ENCODE measurements at places on chromosomes 1 and 21.

DNA sequence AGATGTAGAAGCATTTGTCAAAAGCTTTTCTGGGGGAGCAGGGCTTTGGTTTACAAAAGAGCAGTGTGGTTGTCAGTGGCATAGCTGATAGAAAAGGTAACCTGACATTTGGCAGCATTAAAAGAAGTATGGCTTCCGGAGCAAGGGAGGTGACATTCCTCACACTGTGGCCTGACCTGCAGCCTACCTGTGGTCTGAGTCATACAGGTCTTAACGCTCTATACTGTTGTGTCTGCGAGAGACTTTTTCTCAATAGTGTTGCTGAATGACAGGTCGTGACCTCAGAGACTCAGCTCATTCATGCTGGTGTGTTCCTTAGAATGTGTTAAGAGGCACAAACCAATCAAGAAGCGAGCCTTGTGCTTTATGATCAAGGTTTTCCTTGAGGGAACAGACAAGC is 19.3 kb downstream of the PHGDH start:
- no peak for DNase-seq

DNA sequence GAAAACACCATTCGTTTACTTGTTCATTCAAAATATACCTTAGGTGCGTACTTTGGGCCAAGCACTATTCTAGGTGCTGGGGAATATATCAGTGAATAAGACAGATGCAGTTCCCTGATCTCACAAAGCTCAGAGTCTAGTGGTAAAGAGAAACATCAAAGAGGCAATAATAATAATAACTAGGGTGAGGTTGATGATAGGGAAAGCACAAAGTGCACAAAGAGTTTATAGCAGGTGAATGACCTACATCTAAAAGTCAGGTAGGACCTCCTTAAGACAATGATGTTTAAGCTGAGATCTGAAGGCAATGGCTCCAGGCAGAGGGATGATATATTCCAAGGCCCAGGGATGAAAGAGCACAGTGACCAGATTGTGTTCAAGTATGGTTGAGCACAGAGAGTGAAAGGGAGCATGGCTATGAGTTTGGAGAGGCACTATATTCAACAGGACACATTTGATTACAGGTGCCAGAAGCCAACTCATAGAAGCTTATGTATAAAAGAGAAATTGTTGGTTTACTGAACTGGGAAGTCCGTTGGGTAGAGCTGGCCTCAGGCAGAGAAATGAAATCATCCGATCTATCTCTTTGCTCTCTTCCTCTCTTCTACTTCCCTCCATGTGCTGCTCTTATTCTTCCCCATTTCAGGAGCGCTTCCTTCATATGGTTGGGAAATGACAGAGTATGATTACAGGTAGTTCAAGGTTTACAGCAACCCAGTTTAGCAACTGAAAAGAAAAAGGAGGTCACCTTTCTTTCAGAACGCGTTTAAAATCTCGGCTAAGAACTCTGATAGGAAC is 23.0 kb upstream of the CCT8 start:
- no peak for DNase-seq

DNA sequence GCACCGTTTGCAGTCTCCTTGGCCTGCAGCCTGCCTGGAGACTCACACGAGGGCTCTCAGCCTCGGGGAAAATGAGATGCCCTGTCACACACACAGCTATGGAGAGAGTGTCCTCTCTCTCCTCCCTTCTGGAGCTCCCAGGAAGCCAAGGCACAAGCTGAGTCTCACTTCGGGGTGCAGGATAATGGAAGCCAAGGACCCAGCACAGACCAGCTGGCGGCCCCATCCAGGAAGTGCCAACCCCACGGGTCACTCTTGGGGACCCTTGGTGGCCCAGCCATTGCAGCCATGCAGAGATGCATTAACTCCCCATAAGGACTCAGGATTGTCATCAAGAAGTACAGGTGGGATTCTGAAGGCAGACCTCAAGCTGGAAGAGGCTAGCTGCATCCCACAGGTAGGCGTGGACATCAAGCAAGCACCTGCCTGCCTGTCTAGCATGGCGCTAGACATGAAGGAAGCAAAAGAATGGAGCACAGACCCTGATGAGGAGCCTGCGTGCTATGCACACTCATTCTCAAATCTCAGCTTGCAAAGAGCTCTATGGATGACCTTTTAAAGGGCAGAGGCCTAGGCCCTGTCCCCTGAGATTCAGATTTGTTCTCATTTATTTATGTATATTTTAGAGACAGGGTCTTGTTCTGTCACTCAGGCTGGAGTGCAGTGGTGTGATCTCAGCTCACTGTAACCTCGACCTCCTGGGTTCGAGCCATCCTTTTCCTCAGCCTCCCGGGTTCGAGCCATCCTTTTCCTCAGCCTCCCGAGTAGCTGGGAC is 49.9 kb downstream of the IRF2BP2 start:
- DNase-seq = no peak

DNA sequence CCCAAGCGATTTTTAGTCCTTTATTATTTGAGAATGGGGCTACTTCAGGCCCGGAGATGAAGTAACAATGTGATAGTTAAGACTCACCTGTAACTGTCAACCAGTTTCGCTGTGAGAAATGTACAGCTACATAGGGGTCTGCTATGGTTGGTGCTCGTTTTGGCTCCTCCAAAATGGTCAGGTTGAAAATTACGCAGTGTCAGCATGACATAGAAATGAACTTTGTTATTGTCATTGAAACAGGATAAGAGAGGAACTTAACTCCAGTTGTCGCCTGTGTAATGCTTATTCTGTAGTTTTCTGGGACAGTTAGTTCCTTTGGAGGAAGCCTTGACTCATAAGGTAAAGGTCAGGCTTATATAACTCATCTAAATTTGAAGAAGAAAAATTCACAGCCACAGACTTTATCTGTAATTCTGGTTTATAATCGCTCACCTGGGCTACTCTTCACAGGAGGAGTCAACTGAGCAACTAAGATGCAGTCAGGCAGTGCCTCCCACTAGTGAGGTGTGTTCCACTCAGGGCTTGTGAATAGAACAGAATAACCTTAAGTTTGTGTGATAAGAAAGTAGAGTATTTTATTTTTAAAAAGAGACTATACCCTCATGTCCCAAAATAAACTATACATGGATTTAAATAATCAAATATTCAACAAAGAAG is 130.9 kb downstream of the CD247 start:
- DNase-seq = no peak

DNA sequence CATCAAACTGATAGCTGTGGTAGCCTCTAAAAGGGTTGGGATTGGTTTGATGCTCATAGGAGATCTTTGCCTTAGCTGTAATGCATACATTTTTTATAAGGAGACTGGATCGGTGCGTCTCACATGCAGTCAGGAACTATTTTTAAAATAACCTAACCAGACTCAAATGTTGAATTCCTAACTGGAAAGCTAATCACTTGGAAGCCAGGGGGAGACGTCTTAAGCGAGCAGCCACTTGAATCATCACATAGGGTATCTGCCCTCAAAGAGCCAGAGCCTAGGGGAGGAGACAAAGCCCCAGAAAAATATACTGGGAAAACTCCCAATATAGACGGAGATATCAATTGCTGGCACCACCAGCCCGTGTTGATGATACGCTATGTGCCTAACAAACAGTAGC is 61.7 kb upstream of the PUM1 start:
- no peak for DNase-seq

DNA sequence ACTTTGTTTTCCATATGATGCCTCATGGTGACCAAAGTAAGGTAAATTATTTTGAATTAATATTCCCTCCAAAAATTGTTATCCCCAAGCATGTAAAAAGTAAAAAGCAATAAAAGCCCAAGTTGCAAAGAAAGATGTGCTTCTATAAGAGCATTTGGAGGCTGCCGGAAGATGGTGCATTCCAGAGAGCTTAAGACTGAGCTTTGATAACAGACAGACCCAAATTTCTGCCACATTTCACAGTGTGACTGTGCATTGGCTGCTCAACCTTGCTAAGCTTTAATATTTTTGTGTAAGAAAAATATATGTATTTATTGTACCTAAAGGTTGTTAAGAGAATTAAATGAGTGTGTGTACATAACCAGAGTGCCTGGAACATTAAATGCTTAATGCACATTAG is 67.9 kb downstream of the CYYR1 start:
- DNase-seq = no peak

GRCh38 chr21:44881198-44881872 is 7.8 kb upstream of the PTTG1IP start:
- DNase-seq = peak; percentile 67

- DNase-seq = no peak
Observed at GRCh38 chr1:41351262-41352151, 9.7 kb upstream of the FOXO6 start.

DNA sequence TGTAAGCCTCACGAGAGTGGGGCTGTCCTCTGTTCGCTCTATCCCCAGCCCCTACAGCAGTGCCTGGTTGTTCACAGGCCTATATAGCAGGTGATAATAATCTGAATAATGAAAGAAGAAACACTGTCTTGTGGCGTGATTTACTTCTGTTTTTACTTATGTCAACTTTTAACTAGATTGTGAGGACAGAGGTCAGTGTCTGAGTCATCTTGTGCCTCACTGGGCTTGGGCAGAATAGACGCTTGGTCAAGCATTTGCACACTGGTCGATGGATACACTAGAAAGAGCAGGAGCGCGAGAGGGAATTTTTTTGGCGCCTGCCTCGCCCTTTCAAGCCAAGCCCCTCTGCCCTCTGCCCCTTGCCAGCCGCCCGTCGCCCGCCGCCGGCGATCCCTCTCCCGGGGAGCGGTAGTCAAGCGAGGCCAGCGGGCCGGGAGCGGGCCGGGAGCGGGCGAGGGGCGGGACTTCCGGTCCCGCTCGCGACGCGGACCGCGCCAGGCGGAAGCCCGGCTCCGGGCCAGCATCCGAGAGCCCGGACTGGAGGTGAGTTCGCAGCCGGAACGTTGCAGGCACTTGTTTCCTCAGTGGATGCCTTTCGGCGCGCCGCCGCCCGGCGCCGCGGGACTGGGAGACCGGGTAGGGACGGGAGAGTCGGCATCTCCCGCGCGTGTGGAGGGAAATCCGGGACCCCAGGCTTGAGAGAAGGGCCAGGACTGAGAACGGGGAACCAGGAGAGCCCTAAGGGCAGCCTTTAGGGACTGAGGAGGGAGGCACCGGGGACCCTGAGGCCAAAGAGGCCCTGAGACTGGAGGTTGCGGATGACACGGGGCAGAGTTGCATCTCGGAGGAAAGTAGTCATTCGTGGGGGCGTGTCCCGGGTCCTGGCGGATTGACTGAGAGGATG is at the start of gene DISP1:
Gene DISP1, plus strand, starts transcription at position 504 of the 904 bp plus-strand sequence. CDS start 127,785 bp downstream, outside the sequence.
- DNase-seq = peak; percentile 84

DNA sequence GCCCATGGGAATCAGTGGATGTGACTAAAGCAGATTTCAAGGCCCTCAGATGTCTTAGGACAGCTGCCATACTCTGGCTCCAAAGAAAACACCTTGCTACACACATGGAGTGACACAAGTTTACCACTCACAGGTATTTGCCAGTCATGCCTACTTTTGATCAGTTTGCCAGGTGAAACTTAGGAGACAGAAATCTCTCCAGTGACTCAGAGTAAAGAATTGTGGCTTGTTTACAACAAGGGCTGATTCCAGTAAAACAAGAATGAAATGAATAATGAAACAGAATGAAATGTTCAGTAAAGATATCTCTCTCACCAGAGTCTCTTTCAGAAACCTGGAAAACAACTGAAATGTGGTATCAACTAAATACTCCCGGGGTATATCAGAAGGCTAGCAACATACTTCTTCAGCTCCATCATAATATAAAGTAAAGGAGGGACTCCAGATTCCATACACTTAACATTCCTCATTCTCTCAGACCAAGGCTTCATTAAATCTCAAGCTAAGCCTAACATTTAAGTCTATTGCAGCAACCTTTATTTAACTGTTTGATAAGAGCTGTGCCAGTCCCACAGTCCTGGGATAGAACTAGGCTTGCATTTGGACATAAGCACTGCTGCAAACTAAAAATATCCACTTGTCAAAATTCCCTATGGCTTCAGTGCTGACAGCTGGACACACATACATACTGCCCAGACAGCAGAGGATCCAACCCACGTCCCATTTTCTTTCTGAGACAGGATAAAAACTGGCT is 143.3 kb downstream of the SIPA1L2 start:
- DNase-seq = peak; percentile 17

DNA sequence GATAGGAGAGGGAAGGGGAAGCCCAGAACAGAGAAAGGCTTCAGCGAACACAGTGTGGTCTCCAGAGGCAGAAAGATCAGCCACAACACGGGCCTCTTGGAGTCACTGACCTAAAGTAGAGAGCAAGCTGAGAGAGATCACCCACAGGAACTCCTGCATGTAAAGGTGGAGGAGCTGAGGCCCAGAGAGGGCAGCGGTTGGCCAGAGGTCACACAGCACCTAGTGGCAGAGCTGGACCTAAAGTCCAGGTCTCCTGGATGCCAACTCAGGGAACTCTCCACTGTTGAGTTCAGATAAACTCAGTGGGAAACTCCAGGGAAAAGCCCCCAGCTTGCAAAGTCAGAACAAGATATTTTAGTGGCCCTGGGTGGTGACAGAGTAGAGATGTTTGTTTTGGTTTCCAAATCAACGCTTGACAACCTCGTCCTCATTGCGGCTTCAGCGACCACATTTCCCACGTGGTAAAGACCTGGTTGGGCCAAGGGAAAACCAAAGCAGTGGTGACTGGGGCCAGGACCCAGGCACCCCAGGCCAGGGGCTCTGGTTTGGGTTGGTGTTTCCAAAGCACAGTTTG is 4.6 kb downstream of the IFFO2 start:
- no peak for DNase-seq

DNA sequence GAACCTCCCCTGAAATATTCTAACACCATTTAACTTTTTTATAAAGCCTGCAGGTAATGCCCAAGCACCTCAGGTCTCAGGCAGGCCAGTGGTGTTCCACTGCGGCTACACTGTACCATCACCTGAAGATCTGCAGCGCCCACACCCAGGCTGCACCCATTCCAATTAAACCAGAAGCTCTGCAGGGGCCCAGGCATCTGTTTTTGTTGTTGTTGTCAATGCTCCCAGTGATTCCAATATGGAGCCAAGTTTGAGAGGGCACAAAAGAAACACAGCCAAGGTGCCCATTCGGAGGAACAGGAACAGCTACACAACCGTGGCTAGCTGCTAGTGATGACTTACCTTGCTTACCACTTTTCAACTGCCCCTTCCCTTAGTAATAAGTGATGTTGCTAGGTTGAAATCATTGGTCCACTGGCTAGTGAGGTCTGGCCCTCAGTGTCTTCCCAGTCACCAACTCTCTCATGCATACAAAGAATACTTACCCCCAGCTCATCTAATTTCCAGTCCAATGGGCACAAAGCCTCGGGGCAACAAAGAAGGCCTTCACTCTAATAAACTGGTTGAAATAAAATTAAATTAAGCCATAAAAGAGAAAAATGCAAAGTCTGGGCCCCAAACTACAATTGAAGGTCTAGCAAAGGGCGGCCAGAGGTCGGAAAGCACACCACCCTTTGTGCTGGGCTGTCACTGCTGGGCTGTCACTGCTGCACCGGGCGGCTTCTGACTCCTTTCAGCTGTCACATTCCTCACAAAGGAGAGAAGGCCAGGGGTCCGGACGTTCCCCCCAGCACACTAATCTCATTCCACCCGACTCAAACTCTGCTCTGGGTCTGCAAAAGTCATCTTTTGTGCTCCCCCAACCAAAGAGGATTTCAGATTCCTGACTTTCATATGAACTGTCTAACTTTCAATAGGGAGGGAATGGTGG is 34.9 kb downstream of the SIPA1L2 start:
- no peak for DNase-seq

DNA sequence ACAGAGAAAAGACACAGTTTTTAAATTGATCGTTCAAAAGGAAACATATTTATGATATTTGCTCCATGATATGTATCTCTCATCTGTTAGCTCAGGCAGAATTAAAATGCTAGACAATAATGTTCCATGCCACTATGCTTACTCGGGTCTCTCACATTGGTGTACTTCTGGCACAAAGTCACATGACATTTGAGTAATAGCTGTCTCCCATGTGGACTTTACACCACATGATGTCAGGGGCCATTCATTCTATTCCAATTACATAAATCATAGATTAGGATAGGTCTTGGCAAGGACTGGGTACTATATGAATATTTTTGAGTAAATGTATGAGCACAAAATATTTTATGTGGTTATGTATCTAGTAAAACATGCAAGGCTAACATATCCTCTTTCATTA is 648.4 kb downstream of the PLA2G4A start:
- DNase-seq = no peak

Data from AG08395 (cell line).